ENCODE measurements at places on chromosomes 4 and X. TPM values are rescaled to one million over a fixed set of nuclear protein-coding genes. Genes with fewer than 3 reads are reported as not detected.

- H3K4me3 ChIP-seq = no peak overlapping the region
- H3K36me3 ChIP-seq = no peaks in the 10 kb centered on the region
- no peak overlapping the region for H3K27ac ChIP-seq
- no peaks in the 10 kb centered on the region for H3K4me1 ChIP-seq
Observed at GRCh38 chr4:137961051-137961438, 281.1 kb downstream of the SLC7A11 start.

GRCh38 chrX:118730500-118731247 is 3.3 kb downstream of the IL13RA1 start:
- peak overlapping the region; percentile 91 for H3K27ac ChIP-seq
- no peaks in the 10 kb centered on the region for H3K36me3 ChIP-seq
- DNase-seq = no peak
- H3K4me3 ChIP-seq = peak overlapping the region; percentile 9
- H3K27me3 ChIP-seq = no peaks in the 10 kb centered on the region

DNA sequence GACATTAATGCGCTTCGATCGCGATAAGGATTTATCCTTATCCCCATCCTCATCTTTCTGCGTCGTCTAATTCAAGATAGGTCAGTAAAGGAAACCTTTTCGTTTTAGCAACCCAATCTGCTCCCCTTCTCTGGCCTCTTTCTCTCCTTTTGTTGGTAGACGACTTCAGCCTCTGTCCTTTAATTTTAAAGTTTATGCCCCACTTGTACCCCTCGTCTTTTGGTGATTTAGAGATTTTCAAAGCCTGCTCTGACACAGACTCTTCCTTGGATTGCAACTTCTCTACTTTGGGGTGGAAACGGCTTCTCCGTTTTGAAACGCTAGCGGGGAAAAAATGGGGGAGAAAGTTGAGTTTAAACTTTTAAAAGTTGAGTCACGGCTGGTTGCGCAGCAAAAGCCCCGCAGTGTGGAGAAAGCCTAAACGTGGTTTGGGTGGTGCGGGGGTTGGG is 528 bp upstream of the FGF2 start:
- H3K4me3 ChIP-seq = peak overlapping the region; percentile 75
- no peaks in the 10 kb centered on the region for H3K27me3 ChIP-seq
- no peak for DNase-seq
- H3K27ac ChIP-seq = peak overlapping the region; percentile 95
- peaks cover 1% of the 10 kb centered on the region for H3K4me1 ChIP-seq

DNA sequence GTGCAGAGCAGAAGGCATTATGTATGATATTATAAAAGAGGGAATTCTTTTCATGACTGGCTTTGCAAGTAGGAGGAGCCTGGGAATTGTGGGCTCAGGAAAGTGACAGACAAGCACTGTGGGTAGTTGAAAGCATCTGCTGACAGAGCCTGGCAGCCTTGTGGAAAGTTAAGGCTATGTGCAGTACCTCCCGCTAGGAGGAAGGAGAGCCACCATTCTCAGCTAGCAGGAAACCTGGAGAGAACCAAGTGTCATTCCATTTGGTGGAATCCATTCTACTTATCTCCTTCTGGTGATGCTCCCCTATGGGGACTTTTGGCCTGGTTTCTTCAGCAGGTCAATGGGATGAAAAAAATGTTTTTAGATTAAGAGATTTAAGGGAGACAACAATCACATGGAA is 81.8 kb downstream of the ASB9 start:
- H3K4me3 ChIP-seq = no peak overlapping the region
- H3K27ac ChIP-seq = no peak overlapping the region

- H3K36me3 ChIP-seq = no peaks in the 10 kb centered on the region
- peaks cover 18% of the 10 kb centered on the region for H3K4me1 ChIP-seq
- peaks cover 18% of the 10 kb centered on the region for H3K27me3 ChIP-seq
- no peak overlapping the region for H3K27ac ChIP-seq
Observed at GRCh38 chr4:41882625-41883347, 52.4 kb upstream of the TMEM33 start.

- H3K4me3 ChIP-seq = no peak overlapping the region
- no peaks in the 10 kb centered on the region for H3K27me3 ChIP-seq
- no peaks in the 10 kb centered on the region for H3K4me1 ChIP-seq
- DNase-seq = no peak
- no peak overlapping the region for H3K27ac ChIP-seq
Observed at GRCh38 chr4:153421941-153422340, 44.2 kb upstream of the TMEM131L start.

- H3K36me3 ChIP-seq = no peaks in the 10 kb centered on the region
- no peak overlapping the region for H3K27ac ChIP-seq
- H3K4me1 ChIP-seq = peaks cover 12% of the 10 kb centered on the region
- H3K4me3 ChIP-seq = no peak overlapping the region
- no peak for DNase-seq
Observed at GRCh38 chr4:113665036-113665435, 96.5 kb downstream of the CAMK2D start.

DNA sequence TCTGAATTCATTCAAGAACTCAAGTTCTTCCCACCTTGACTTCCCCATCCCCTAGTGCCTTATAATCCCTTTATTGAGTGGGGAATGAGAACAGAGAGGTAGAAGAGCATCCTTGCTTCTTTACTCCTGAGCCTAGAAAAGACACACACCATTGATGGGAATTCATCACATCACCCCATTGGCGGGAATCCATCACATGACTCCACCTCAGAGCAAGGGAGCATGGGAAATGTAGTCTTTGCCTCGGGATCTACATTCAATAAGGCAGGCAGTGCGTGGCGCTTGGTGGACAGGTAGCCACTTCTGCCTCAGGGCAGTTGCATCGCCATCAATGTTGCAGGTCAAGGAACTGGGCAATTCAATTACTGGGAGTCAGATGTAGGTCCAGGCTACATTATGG is 50.7 kb downstream of the MXRA5 start:
- H3K36me3 ChIP-seq = no peaks in the 10 kb centered on the region
- H3K27ac ChIP-seq = no peak overlapping the region
- no peak overlapping the region for H3K4me3 ChIP-seq

The CT45A5 gene
- total RNA-seq = not detected

The ANXA10 gene
- total RNA-seq = not detected

The SRPX2 gene
- total RNA-seq = 25.0 TPM

The SPATA18 gene
- total RNA-seq = 0.32 TPM

The GSX2 gene
- total RNA-seq = not detected

The PNCK gene
- total RNA-seq = 1.4 TPM

The ARMCX6 gene
- total RNA-seq = 9.4 TPM

The COL25A1 gene
- total RNA-seq = 5.6 TPM

The AMTN gene
- not detected for total RNA-seq

The NXF2 gene
- not detected for total RNA-seq
